ENCODE measurements at places on chromosomes 7 and 10.

DNA sequence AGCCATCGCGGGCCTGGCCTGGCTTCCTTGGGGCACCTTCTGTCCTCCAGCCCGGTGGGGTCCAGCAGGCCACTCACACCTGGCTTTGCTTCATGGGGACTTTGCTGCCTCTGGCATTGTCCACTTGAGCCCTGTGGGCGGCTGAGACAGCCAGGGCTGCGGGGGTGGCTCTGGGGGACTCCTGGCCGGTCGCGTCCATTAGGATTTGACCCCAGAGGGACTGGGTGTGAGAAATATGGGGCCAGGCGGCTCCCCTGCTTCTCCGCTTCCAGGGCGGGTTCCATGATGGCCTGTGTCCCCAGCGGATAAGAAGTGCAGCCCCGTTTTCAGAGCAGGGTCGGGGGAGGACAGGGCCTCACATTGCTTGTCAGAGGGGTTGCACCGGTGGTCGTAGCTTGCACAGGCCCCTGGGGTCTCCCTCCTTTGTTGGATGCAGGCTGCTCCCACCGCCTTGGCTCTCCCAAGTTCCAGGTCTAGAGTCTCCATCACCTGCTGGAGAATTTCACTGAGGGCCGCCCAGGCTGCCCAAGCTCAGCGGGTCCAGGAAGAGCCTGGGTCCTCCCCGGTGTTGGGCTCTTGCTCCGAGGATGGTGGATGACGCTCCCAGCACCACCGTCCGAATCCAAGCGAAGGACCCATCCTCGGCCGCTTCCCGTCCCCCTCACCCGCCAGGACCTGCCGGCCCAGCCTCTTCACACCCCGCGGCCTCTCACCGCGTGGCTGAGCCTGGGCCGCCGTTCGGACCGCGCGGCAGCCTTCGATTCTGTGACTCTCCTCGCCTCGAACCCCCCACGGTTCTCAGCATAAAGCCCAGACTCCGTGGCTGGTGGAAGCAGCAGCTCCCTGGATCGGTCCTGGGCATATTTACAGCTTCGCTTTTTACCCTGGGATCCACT lies 140.1 kb downstream of the DYNC2I1 start:
- H3K27ac ChIP-seq, result no peak overlapping the region
- no peak for DNase-seq
- peak overlapping the region; percentile 48 for H3K4me3 ChIP-seq
- H3K27me3 ChIP-seq, result no peaks in the 10 kb centered on the region
- no peaks in the 10 kb centered on the region for H3K36me3 ChIP-seq

DNA sequence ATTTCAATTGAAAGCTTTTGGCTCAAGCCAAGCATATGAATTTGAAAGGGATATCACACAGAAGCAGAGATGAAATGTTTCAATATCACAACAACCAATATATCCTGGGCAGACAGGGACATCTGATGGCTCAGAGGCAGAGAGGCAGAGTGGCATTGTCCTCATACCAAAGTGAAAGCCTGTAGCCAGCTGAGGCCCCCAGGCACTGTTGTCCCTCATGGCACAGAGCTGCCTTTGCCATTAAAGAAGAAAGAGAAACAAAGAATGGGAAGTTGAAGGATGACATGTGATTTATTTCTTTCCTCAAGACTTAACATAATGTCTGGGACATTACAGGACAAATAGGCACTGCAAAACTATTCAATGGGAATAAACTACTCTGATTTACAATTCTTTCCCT lies 504.3 kb upstream of the PCDH15 start:
- H3K27ac ChIP-seq, result no peak overlapping the region
- DNase-seq, result no peak
- H3K4me3 ChIP-seq, result no peak overlapping the region

GRCh38 chr7:133040178-133040577 lies 41.7 kb downstream of the CHCHD3 start:
- H3K27ac ChIP-seq, result no peak overlapping the region
- DNase-seq, result no peak
- H3K4me1 ChIP-seq, result no peaks in the 10 kb centered on the region
- no peak overlapping the region for H3K4me3 ChIP-seq

- H3K4me3 ChIP-seq, result no peak overlapping the region
- no peaks in the 10 kb centered on the region for H3K36me3 ChIP-seq
- peaks cover 2% of the 10 kb centered on the region for H3K4me1 ChIP-seq
- H3K27me3 ChIP-seq, result no peaks in the 10 kb centered on the region
Observed at GRCh38 chr7:7265081-7266075, 83.0 kb downstream of the C1GALT1 start.

GRCh38 chr7:107946881-107947280 lies 55.9 kb downstream of the DLD start:
- no peaks in the 10 kb centered on the region for H3K27me3 ChIP-seq
- peaks cover 3% of the 10 kb centered on the region for H3K36me3 ChIP-seq
- no peak for DNase-seq
- H3K27ac ChIP-seq, result peak overlapping the region; percentile 74
- no peak overlapping the region for H3K4me3 ChIP-seq
- peaks cover 8% of the 10 kb centered on the region for H3K4me1 ChIP-seq

GRCh38 chr7:77338883-77339629 lies 77.1 kb downstream of the GSAP start:
- no peak overlapping the region for H3K27ac ChIP-seq
- no peaks in the 10 kb centered on the region for H3K4me1 ChIP-seq
- no peaks in the 10 kb centered on the region for H3K27me3 ChIP-seq
- H3K36me3 ChIP-seq, result no peaks in the 10 kb centered on the region
- H3K4me3 ChIP-seq, result no peak overlapping the region

DNA sequence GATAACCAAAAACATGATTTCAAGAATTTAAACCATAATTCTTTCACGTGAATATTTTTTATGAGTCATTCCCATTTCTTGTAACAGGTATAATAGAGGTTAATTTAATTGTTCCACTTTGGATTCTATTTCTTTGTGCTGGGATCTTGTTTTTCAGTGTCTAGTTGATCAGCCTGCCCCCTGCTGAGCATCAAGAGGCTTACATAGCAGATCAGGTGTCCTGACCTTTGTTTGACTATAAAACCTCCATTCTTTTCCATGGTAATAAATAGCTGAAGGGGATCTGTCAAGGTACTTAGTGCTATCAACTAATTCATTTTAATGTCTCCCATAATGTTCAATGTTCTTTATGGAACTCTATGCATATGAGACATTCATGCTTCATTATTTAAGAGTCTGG lies 4.9 kb downstream of the COL17A1 start:
- no peaks in the 10 kb centered on the region for H3K36me3 ChIP-seq
- H3K4me1 ChIP-seq, result no peaks in the 10 kb centered on the region
- H3K4me3 ChIP-seq, result no peak overlapping the region
- H3K27me3 ChIP-seq, result no peaks in the 10 kb centered on the region
- no peak for DNase-seq
- H3K27ac ChIP-seq, result no peak overlapping the region

DNA sequence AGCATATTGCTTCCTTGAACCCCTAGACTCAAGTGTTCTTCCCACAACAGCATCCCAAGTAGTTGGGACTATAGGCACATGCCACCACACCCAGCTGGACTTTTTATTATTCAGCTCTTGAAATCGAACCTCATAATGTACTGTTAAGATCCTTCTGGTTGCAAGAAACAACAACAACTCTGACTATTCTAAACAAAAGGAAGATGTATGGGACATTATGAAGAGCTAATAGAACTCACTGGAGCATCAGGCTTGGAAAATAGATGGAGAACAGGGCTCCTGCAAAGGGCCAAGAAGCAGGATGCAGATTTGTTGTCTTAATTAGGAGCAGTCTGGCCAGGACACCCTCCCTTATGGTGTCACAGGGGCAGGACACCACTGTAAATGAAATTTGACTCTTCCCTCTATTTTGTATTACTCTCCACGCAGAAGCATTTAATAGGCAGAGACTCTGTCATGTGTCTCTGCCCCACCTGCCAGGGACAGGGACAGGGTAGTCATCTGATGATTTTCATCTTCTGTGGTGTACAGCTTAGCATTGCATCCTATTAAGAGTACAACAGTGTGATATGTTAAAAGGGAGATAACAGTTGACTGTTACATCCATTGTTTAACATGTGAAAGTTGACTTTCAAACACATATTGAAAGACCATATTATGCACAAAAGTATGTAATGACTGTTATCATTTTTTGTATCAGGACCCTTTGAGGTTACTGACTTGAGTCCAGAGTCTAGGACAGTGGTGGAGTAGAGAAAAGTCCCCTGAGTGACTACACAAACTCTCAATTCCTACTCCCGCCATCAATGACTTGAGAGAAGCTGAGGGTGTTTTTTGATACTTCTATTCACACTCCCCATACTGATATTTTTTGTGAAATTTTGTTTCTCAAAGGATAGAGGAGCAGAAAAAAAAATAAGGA lies 157.3 kb downstream of the LRRC4 start:
- no peaks in the 10 kb centered on the region for H3K4me1 ChIP-seq
- no peaks in the 10 kb centered on the region for H3K36me3 ChIP-seq
- no peak for DNase-seq
- no peak overlapping the region for H3K4me3 ChIP-seq
- H3K27me3 ChIP-seq, result no peaks in the 10 kb centered on the region

DNA sequence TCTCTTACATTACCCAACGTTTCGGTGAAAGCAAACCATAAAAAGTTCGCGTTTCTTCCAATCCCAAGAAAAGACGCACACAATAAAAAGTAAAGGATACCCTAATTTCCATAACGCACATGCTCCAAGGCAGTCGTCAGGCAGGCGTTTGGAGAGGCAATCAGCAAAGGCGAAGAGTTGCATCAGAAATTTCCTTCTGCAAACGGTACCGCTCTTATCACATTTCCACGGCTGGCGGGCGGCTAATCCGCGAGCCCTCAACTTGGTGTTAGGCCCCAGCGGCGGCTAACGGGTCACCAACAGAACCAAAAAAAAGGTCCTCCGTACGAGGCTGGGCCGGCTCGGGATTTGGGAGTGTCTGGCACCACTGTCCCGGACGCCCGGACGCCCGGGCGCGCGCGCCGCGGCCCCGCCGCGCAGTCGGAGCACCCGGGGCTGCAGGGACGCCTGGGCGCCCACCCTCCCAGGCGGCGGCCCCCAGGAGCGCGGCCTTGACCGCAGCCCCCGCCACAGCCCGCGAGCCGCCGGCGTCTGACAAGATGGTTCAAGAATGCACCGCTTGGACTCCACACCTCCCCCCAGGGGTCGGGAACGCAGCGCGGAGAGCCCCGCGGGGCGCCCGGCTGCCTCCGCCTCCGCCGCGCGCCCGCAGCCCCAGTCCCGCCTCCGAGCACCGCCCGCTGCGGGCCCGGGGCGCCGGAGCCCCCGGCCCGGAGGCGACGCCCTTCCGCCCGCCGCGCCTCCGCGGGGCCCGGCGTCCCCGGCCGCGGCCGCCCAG lies 9.8 kb upstream of the GRB10 start:
- H3K4me3 ChIP-seq, result peak overlapping the region; percentile 87
- H3K27ac ChIP-seq, result peak overlapping the region; percentile 77
- no peaks in the 10 kb centered on the region for H3K27me3 ChIP-seq
- H3K36me3 ChIP-seq, result no peaks in the 10 kb centered on the region
- peaks cover 5% of the 10 kb centered on the region for H3K4me1 ChIP-seq
- no peak for DNase-seq

DNA sequence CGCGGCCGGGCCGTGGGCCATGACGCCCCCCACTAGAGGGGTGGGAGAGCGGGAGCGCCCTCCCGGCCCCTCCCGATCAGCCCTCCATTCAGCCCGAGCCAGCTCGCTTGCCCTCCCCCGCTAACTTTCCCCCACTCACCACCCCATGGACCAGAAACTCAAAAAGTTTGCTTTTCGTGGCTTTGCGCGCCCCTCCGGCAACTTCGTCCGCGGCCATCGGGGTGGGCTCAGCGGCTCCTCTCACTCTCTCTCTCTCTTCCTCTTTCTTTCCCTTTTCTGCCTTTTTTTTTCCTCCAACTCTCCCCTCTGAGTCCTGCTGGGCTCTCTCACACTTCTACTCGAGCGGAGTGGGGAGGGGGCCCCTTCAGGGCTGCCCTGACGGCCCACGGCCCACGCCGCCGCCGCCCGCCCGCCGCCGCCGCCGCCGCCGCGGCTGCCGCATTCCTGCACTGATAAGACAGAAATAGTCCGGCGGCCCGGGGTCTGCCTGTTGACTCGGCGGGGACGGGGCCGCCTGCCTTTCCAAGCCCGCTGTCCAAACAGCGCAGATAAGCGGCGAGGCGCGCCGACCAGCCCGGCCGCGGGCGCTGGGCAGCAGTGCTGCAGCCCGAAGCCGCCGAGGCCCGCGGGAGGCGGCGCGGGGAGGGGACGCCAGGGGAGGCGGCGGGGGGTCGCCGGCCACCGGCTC lies at the start of gene SMARCD3:
TSS of gene SMARCD3 (minus strand) at position 349 of the 688 bp plus-strand sequence. CDS start at position 217, 132 bp downstream.
- H3K27ac ChIP-seq, result peak within 1 kb of the TSS; percentile 95
- peaks cover 40% of the 10 kb centered on the region for H3K4me1 ChIP-seq
- peak within 1 kb of the TSS; percentile 74 for H3K4me3 ChIP-seq
- DNase-seq, result no peak
- no peaks in the 10 kb centered on the region for H3K36me3 ChIP-seq

- no peaks in the 10 kb centered on the region for H3K4me1 ChIP-seq
- DNase-seq, result no peak
- H3K27me3 ChIP-seq, result no peaks in the 10 kb centered on the region
- no peaks in the 10 kb centered on the region for H3K36me3 ChIP-seq
Observed at GRCh38 chr7:141304291-141304690, 230.4 kb downstream of the TMEM178B start.

DNA sequence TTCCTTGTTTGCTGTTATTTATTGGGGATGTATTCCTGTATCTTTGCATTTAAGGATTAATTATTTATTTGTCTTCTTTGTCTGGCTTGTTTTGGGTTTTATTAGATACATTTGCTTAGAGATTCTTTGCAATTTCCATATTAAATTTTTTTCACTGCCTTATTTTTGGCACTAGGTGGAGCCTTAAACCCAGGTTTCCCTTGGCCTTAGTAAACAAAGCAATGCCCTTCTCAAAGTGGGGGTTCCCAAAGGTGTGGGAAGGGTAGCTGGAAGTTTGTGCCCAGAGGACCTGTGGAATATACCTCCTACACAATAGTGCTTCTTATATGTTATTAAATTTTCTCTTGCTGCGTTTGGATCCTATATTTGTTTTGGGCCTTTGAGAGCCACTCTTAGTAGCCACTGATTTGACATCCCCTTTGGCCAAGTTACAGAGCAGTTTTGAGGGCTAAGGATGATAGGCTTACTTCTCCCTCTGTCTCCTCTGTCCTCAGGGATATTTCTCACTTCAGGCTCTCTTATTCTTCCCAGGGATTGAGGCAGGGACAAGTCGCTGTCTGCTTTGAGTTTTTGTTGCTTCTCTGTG lies 162.3 kb downstream of the ITGB1 start:
- H3K27me3 ChIP-seq, result no peaks in the 10 kb centered on the region
- no peaks in the 10 kb centered on the region for H3K36me3 ChIP-seq
- DNase-seq, result no peak
- H3K4me1 ChIP-seq, result no peaks in the 10 kb centered on the region
- no peak overlapping the region for H3K4me3 ChIP-seq

DNA sequence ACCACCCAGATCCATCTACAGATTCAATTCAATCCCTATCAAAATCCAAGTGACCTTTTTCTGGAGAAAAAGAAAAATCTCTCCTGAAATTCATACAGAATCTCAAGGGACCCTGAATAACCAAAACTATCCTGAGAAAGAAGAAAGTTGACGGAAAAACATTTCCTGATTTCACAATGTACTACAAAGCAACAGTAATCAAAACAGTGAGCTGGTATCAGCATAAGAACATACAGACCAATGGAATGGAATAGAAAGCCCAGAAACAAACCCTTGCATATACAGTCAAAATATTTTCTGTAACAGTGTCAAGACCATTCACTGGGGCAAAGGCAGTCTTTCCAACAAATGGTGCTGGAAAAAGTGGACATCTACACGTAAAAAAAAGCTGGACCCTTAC lies 89.9 kb downstream of the JMJD1C start:
- no peaks in the 10 kb centered on the region for H3K4me1 ChIP-seq
- H3K4me3 ChIP-seq, result no peak overlapping the region
- H3K36me3 ChIP-seq, result no peaks in the 10 kb centered on the region
- no peak for DNase-seq
- H3K27me3 ChIP-seq, result no peaks in the 10 kb centered on the region
- H3K27ac ChIP-seq, result peak overlapping the region; percentile 14

GRCh38 chr10:43348511-43349312 lies 22.7 kb upstream of the FXYD4 start:
- H3K4me3 ChIP-seq, result no peak overlapping the region
- no peaks in the 10 kb centered on the region for H3K4me1 ChIP-seq
- H3K36me3 ChIP-seq, result no peaks in the 10 kb centered on the region
- no peaks in the 10 kb centered on the region for H3K27me3 ChIP-seq
- H3K27ac ChIP-seq, result no peak overlapping the region

Data from ascending aorta (tissue), 2 donors.